SK-N-DZ (cell line): ENCODE measurements at places on chromosomes 3 and 15.

DNA sequence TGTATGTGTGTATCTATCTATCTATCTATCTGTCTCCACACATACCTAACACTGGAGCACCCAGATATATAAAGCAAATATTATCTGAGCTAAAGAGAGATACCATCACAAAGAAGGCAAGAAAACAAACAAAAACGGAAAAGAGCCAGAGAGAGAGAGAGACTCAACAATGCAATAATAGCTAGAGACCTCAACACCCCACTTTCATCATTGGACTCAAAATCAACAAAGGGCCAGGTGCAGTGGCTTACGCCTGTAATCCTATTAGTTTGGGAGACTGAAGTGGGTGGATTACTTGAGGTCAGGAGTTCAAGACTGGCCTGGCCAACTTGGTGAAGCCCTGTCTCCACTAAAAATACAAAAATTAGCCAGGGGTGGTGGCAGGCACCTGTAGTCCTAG lies 23.4 kb downstream of the NCBP2 start:
- DNase-seq: no peak

DNA sequence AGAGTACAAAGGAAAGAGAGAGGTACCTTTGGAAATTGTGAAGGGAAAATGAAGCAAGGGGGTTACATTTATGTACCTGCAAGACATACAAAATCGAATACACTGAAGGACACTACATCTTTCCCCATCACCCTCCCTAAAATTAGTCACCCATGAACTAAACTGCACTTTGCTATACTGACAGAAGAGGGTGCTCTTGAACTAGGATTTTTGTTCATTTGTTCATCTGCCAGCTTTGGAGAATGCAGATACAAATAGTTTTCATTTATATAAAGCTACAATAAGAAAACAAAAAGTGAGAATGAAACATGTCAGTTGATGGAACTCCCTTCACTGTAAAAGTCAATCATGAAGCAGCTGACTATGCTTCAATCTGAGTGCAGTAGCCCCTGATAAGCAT lies 55.7 kb downstream of the PCCB start:
- DNase-seq: no peak

- no peak for DNase-seq
These were observed 36.8 kb downstream of the TMEM40 start for GRCh38 chr3:12722226-12722625.

GRCh38 chr3:197308591-197308990 lies 10.2 kb upstream of the DLG1 start:
- no peak for DNase-seq

GRCh38 chr15:35630532-35630931 lies 84.6 kb upstream of the DPH6 start:
- DNase-seq: no peak

- DNase-seq: no peak
These were observed 15.9 kb downstream of the LYSMD4 start for GRCh38 chr15:99717161-99718009.
